ENCODE measurements at places on chromosomes 4 and X.

- no peak for DNase-seq
These were observed 542.4 kb upstream of the FAM241A start for GRCh38 chr4:111602848-111603247.

- no peak for DNase-seq
These were observed 37.6 kb downstream of the YIPF6 start for GRCh38 chrX:68536429-68536828.

DNA sequence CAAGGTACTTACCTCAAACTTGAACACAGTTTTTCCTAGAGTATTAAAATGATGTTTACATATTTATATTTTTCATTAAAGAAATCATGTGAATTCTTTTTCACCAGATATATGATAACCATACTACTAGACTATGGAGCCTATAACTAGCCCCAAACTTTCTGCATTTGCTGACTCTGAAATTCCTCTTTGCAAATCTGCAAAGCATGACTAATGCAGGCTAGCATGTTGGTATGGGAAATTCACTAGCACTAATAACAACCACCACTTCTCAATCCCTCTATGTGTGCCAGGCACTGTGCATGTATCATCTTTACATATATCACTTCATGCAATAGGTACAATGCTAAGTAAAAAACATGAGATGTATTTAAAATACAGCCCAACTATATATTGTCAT is 51.1 kb downstream of the SLC10A7 start:
- DNase-seq: no peak

- DNase-seq: no peak
These were observed 64.0 kb upstream of the CLDN34 start for GRCh38 chrX:9903146-9903545.

GRCh38 chrX:38409289-38409688 is 56.9 kb downstream of the OTC start:
- DNase-seq: no peak

- no peak for DNase-seq
These were observed 102.4 kb upstream of the ADRA2C start for GRCh38 chr4:3663791-3664190.

DNA sequence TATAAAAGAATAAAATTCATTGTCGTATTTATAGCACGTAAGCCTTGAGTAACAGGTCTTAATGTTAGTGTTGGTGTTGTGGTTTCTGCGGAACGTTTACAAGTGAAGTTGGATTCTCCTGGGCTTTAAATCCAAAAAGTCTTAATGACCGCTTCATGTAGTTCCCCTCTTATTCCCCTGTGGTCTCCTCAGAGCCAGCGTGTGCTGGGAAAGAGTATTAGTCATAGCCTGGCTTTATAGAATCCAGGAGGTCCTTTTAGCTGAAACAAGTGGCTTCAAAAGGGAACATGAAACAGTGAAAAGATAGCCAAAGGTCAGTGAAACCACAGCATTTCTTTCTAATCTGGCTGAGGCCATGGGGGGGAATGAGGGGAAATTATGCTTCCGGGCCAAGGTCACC is 79.1 kb downstream of the CLCN4 start:
- no peak for DNase-seq

DNA sequence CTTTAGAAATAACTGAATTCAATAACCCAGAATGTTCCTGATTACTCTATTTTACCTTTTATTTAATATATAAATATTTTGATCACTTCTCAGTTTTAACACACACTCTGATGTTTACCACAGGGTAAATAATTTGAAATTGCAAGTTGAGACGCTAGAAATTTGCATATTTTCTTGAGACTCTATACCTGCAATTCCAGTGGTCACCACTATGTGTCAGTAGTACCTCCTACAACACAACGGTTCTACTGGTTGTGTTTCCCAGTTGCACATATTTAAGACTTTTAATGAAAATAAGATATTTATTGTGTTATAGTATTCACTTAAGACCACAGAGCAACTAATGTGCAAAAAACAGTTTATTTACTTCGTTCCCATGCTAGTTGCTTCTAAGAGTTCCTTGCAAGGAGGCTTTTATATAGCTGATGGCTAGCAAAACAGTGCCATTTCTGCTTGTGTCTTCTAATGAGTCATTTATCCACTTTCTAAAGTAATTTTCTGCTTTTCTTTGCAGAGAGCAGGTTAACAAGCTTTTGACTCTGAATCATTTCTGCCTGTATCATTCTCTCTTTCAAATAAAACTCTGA is 98.9 kb upstream of the PDLIM3 start:
- no peak for DNase-seq

GRCh38 chr4:186789651-186790050 is 66.0 kb upstream of the FAT1 start:
- no peak for DNase-seq

GRCh38 chr4:37015391-37015790 is 229.2 kb upstream of the NWD2 start:
- DNase-seq: no peak

DNA sequence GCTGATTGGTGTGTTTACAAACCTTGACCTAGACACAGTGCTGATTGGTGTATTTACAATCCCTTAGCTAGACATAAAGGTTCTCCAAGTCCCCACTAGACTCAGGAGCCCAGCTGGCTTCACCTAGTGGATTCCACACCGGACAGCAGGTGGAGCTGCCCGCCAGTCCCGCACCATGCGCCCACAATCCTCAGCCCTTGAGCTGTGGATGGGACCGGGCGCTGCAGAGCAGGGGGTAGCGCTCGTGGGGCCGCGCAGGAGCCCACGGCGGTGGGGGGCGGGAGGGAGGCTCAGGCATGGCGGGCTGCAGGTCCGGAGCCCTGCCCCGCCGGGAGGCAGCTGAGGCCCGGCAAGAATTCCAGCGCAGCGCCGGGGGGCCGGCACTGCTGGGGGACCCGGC is 30.7 kb downstream of the MEPE start:
- no peak for DNase-seq

DNA sequence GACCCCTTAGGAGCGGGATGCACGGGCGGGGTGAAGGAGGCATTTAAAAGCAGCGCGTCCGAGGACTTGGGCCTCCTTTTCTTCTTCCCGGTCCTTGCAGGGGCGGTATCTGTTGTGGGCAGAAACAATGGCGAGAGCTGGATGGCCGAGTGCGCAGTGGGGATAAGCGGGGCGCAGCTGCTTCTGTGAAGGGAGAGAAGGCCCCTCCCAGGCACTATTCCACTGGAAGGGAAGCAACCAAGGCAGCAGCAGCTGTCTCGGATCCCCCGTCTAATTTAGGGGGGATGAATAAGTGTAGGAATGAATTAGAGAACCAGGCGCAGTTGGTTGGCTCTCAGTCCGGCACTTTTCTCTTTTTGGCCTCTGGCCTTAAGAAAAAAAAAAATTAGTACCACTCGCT is 995 bp downstream of the SMARCA5 start:
- no peak for DNase-seq

DNA sequence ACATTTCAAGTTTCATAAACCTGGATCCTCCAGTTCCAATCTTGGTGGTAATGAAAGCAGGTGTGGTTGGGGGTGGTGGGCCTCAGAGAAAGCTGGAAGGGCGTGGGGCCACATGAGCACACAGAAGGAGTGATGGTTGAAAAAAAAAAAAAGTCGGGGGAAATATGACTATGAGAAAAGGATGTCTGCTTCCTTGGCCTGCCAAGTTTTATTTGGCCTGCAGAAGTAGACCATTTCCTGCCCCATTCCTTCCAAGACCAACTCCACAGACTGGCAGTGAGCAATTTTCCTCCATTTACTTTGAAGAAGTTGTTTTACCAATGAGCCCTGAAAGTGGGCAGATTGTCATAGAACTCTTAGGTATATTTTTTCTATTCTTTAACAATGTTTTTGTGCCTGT is 43.3 kb downstream of the LNX1 start:
- DNase-seq: no peak

DNA sequence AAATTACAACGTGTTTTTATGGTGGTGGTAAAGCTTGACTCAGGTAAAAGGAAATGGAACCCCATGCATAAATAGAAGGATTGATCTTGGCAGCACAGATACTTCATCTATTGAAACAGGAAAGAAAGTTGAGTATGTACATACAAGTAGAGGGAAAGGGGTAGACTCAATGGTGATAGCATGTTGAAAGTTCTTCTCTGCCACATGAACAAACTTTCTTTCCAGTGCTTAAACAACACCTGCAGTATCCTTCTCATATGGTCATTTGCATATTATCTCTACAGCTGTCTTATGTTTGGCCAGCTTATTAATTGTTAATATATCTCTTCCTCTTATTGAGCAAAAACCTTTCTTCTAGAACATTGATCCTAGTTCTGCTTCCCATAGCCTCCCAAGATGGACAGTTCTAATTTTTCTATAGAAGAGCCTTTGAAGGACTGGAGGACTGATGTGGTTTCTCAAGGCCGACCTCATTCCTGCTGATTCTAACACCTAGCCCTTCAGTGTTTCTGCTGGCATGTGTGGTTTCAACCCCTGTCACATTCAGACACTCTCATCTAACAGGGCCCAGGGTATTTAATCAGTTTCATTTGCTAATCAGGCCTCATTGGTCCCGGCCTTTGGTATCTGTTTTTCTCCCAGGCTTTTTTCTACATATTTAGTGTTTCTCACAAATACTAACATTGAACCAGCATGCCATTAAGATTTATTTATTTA is 108.1 kb upstream of the SPRY1 start:
- DNase-seq: no peak

DNA sequence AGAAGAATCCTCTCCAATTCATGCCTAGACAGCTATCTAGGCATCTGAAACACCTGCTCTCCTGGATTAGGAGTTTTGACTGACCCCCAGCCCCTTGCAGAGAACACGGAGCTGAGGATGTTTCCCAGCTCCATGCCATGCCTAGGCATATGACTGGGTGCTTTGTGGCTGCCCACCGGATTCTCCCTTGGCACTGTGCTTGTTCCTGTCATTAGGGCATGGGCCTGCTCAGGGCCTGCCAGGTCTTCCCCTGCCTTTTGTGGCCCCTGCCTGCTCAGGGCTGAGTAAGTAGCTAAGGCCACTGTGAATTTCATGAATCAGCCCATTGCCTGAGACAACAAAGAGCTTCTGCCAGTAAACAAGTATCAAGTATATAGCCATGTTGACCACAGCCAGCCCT is 867.4 kb downstream of the TECRL start:
- DNase-seq: no peak

GRCh38 chr4:128291096-128291495 is 3.5 kb upstream of the PGRMC2 start:
- no peak for DNase-seq

- DNase-seq: no peak
These were observed 16.4 kb downstream of the DOK7 start for GRCh38 chr4:3479358-3480101.

- peak; percentile 45 for DNase-seq
These were observed 583 bp downstream of the ABHD18 start for GRCh38 chr4:127965803-127966175.

DNA sequence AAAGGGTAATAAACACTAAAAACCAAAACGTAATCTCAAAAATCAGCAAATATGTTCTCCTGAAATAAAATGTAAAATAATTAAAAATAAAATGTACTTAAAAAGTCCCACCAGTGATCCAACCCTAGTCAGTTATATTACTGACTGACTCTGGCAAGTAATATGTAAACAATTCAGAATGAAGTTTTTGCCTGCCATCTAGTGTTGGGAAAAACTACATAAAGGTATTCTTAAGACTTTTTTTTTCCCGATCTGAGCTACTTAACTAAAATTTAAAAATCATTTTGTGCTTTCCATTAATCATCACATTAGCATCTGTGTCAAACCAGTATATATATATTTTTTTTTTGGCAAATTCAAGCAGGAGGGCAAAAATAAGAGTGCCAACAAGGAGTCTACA is 24.0 kb downstream of the RCHY1 start:
- DNase-seq: no peak

GRCh38 chrX:10971176-10971575 is 140.0 kb upstream of the HCCS start:
- no peak for DNase-seq

- no peak for DNase-seq
These were observed 56.7 kb downstream of the STOX2 start for GRCh38 chr4:183961795-183962194.

- DNase-seq: no peak
These were observed 51.1 kb downstream of the C4orf51 start for GRCh38 chr4:145731028-145731427.

DNA sequence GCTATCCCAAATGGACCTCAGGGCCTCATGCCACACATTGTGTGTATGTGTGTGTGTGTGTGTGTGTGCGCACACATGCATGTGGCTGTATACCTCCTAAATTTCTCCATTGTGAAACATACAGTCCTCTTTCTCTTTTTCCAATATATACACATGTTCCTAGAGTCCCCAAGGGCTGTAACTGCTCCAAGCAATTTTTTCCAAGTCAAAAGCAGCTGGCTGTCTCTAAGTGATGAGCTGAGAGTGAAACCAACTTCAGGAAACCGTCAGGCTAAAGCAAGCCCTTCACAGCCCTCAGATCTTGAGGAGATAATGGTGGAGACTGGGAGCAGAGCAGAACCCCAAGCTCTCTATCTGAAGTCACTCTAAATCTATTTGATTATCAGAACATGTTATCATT is 496.1 kb upstream of the DIPK2B start:
- DNase-seq: no peak

DNA sequence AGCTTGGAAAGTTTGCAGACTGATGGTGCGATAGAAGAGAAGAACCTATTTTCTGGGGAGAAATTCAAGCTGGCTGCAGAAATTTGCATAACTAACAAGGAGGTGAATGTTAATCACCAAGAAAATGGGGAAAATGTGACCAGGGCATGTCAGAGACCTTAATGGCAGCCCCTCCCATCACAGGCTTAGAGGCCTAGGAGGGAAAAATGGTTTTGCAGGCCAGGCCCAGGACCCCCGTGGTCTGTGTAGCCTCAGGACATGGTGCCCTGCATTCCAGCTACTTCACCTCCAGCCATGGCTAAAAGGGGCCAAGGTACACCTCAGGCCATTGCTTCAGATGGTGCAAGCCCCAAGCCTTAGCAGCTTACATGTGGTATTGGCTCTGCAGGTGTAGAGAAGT is 207.1 kb upstream of the CXorf66 start:
- no peak for DNase-seq

DNA sequence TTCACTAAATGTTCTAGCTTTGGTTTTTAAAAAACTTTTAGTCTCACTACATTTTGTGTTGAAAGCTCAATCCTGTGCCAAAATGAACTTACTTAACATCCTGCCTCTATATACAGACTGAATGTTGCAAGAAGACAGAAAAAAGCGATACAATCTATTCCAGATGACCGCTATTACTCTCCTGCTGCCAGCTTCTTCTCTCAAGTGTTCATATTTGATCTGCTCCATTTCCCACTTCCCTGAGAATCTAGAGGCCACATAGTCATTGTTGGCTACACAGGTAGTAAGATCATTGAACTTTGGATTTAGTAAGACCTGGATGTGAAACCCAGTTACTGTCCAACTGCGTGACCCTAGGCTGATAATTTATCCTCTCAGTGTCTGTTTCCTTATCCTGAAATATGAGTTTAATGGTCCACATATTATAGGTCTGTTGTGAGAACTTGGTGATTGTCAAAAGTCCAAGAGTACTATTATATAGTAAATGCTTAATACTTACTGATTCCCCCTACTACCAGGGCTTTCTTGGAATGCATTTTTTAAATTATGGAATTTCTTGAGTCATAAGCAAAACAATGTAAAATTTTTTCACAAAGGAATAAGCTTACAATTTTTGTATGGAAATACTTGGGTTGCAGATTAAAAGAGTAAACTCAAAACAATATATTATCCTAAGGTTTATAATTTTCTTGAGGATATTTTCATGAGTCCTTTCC is 976.8 kb upstream of the ADGRL3 start:
- DNase-seq: no peak

- DNase-seq: no peak
These were observed 11.8 kb downstream of the HDAC6 start for GRCh38 chrX:48813644-48814043.

All from stimulated activated CD4-positive, alpha-beta T cell treated with anti-CD3 and anti-CD28 coated beads, TNF-alpha, amount 100 ng/mL, for 1 hour (primary cell).